Thymus (tissue), 14 donors: ENCODE measurements at places on chromosomes 4 and X.

- DNase-seq: no peak
Observed at GRCh38 chr4:8851321-8852117, 20.1 kb downstream of the HMX1 start.

- DNase-seq: no peak
Observed at GRCh38 chrX:120680090-120680489, 50.2 kb upstream of the C1GALT1C1 start.

GRCh38 chrX:112961981-112962380, 121.3 kb upstream of the AMOT start:
- DNase-seq: no peak

DNA sequence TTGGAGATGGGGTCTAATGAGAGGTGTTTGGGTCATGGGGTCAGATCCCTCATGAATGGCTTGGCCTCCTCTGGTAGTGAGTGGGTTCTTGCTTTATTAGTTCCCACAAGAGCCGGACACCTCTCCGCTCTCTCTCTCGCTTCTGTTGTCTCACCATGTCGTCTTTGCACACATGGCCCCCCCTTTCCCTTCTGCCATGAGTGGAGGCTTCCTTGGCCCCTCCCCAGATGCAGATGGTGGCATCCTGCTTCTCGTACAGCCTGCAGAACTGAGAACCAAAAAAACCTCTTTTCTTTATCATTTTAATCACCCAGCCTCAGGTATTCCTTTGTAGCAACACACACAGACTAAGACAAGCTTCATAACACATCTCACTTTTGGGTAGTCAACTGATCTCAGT, 49.6 kb upstream of the SPRY1 start:
- peak; percentile 71 for DNase-seq
